T-helper 2 cell (primary cell): ENCODE measurements at places on chromosomes 1 and 21.

DNA sequence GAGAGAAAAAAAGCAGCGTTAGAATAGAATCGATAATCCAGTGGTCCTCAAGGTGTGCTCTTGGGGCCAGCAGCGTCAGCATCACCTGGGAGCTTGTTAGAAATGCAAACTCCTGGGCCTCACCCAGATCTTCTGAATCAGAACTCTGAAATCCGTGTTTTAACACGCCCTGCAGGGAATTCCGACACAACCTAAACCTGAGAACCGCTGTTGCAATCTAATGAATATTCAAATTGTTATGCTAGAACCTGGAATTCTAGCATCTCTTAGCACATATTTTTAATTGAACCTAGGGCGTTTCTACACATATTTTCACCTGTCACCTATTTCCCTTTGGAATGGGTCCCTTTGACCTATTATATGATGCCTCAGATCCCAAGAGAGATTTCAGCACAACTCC, 175.7 kb downstream of the PSMG1 start:
- no peak for DNase-seq

- DNase-seq = no peak
Observed at GRCh38 chr1:209772126-209772525, 12.2 kb downstream of the C1orf74 start.

- no peak for DNase-seq
Observed at GRCh38 chr1:81617308-81617967, 183.3 kb upstream of the ADGRL2 start.

DNA sequence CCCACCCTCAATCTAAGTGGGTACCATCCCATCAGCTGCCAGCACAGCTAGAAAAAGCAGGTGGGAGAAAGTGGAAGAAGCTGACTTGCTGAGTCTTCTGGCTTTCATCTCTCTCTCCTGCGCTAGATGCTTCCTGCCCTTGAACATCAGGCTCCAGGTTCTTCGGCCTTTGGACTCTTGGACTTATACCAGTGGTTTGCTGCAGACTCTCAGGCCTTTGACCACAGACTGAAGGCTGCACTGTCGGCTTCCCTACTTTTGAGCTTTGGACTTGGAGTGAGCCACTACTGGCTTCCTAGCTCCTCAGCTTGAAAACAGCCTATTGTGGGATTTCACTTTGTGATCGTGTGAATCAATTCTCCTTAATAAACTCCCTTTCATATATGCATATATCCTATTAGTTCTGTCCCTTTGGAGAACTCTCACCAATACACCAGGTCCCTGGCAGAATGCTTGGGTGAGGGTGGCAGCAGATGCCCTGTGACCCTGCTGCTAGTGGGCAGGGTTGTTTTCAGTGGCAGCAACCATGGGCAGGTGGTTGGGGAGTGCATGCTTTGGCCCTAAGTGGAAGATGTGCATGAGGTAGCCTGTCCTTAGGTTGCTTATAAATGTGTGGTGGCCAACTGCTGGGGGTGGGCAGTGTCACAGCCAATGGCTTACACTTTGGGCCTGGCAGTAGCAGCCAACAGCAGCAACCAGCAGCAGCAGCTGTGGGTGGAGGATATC, 10.8 kb upstream of the ADAM30 start:
- DNase-seq = no peak

DNA sequence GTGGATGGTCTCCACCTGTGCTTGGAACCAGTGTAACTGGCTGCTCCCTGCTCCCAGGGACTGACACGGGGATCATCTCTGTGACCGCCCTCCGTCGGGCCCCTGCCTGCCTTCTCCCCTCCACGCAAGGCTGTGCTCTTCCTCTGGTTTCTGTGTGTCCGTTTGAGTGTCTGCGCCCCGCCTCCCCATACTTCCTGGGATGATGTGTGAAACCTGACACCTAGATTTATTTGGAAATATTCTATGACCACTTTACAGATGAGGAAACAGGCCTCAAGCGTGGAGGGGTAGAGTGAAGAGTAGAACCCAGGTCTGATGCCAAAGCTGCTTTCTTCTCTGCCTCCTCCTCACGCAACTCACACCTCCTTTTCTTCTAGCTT, 24.3 kb downstream of the LDLRAP1 start:
- no peak for DNase-seq

- no peak for DNase-seq
Observed at GRCh38 chr21:46352164-46352515, 28.2 kb downstream of the PCNT start.

DNA sequence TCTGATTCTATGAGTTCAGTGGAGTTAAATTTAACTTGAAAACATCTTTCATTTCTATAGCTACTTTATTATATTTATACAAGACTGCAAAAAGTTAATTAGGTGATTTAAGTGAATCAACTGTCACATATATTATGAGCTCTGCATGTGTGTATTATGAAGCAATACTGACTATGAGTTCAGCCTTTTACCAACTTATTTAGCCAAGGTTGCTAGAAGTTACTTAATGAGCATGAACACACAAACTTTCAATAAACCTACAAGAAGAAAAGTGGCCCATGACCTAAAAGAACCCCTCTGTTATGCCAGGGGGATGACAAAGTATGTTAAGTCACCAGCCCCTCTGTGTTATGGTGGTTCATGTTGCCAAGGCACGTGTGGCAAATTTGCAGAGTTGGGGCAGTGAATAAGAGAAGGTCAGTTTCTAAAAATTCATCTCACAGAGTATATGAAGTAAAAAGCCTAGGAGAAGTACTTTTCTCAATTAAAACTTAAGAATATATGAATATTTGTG, 86.7 kb upstream of the LYPLAL1 start:
- no peak for DNase-seq

- no peak for DNase-seq
Observed at GRCh38 chr1:77673716-77674355, 8.6 kb downstream of the ZZZ3 start.

GRCh38 chr1:167722152-167722869, 529 bp downstream of the MPZL1 start:
- DNase-seq = peak; percentile 13

- no peak for DNase-seq
Observed at GRCh38 chr21:38321568-38321967, 64.8 kb downstream of the KCNJ15 start.

GRCh38 chr1:16907870-16908758, 12.3 kb downstream of the RNU1-2 start:
- DNase-seq = no peak

DNA sequence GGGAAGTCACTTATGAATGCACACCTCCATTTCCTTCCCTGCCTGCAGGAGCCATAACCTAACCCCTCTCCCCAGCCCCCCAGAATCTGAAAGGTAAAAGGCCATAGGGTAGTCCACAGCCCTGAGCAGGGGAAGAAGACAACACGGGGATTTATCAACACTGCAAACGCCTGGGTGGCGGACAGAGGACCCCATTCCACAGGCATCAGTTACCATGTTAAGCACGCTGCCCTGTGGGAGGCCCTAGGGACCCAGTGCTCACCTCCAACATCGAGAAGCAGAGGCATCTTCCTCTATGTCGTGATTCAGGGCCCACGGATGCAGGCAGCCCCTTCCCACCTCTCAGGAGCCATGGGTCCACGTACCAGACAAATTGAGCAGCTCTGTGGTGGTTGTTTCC, 523.8 kb downstream of the MATN1 start:
- no peak for DNase-seq
